ENCODE measurements at places on chromosomes 4 and X.

- no peak for DNase-seq
Observed at GRCh38 chr4:31984872-31985271, 1264.7 kb downstream of the PCDH7 start.

- DNase-seq = no peak
Observed at GRCh38 chrX:43881410-43882293, 598 bp downstream of the MAOB start.

DNA sequence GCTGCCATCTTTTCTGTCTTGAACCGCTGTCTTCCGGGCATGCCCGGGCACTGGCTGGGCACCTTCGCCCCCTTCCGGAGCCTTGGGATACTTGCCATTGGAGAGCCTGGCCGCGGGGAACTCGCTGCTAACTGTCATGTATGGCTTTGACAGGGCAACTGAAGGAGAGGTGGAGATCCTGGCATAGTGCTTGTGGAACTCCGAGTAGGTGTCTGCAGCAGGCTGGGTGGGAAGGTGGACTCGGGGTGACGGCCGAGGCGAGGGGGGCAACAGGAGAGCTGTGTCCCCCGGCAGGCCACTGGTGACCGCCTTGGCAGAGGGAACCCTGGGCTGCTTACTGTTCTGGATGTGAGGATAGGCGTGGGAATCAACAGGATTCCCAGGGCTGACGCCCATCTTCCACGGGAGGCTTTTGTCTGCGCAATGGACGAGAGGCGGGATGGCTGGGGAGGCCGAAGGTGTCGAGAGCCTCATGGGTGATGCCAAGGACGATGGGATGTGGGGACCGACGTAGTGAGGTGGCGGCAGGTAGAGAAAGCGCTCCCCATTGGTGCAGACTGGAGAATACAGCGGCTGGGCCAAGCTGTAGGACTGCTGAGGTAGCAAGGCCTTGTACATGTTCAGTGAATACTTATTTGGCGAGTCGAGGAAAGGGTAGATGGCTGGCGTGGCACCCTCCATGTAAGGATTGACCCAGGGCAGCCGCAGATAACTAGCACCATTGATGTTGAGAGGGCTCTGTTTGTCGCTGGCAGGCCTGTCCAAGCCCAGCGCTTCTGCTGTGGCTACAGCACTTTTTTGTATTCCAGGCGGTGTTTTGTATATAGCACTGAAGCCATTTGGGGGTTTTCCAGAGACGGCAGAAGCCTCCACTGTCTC lies 23.4 kb downstream of the BCOR start:
- DNase-seq = no peak

DNA sequence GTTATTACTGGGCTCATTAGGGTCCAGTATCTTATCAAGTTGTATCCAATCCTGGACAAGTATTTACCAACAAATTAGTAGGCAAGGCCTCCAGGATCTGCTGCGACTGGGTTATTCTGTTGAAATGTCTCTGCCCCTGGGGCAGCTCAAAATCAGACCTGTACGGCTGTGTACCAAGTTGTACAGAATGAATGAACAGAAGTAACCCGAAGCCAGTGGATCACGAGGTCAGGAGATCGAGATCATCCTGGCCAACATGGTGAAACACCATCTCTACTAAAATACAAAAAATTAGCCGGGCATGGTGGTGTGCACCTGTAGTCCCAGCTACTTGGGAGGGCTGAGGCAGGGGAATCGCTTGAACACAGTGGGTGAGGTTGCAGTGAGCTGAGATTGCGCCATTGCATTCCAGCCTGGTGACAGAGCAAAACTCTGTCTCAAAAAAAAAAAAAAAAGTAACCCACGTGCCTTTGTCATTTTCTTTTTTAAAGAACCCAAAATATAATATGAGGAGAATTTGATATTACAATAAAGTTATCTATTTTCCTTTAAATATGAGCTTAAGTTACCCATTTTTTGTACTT lies 127.3 kb downstream of the CBR4 start:
- DNase-seq = no peak

DNA sequence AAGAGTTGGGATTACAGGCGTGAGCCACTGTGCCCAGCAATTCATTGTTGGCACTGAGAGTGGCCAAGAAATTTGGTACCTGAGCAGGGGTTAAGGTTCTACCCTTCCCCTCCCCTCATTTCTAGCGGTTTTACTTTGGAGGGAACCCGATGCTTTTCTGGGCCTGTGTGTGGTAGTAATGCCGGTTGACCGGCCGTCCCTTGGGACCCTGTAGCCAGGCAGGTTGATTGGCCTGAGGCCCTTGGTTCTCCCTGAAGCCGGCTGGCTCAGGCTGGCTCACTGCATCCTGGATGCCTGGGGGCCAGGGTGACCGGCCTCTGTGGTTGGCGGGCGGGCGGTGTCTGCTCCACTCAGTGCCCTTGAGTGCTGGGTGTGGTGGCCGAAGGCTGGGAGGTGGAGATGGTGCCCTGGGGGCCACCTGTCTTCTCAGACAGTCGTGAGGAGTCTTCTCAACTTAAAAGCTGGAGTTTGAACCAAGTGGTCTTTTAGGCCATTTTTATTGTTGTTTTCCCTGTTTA lies 45.6 kb downstream of the RGS12 start:
- no peak for DNase-seq

DNA sequence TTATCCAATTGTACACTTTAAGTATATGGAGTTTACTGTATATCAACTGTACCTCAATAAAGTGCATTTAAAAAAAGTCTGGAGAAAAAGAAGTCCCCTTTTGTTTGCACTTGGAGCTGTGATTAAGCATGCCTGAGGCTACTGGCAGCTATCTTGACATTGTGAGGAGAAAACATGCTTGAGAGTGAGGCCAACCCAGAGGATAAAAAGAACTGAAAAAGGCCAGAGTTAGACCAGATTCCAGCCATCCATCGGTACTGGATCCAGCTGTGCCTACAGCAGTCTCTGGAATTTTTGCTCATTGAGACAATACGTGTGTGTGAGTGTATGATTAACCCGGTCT lies 57.4 kb downstream of the LGI2 start:
- no peak for DNase-seq

All from stimulated activated CD4-positive, alpha-beta T cell treated with anti-CD3 and anti-CD28 coated beads, TNF-alpha, amount 100 ng/mL, for 48 hours (primary cell).